Large intestine (tissue), 12 donors: ENCODE measurements at places on chromosomes 5 and 9. TPM values are rescaled to one million over a fixed set of nuclear protein-coding genes. Genes with fewer than 3 reads are reported as not detected.

PCDHAC1 gene
- polyA plus RNA-seq: 1.2 TPM

TSC1 gene
- 45.6 TPM for polyA plus RNA-seq

JAKMIP2 gene
- 3.1 TPM for polyA plus RNA-seq

DNA sequence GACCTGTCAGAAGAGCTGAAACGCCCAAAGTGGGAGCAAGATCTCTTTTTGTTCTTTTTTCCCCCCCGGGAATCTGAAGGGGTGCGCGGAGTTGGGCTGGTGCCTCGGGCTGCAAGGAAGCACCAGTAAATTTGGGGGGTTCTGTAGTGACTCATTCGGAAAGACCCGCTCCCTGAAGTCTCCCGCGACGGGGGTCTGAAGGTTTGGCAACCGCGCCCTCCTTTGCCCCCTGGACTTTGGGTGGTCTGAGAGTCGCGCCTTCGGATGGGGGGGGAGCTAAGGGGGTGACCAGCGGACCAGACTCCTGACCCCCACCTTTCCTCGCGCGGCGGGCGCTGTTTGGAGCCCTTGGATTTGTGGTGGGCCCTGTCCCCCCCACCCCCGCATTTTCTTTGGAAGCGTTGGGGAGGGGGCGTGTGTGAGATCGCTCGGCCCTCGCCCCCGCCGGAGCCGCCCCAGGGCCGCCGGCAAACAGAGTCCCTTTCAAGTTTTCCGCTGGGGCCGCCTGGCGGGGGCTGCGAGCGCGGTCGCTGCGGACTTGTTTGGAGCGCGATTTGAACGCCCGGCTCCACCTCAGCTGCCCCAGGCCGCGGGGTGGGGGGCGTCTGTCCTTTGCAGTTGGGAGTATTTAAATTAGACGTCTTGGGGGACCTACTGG, 2.0 kb downstream of the CXXC5 start:
- DNase-seq: peak; percentile 56

PIP5KL1 gene
- 0.79 TPM for polyA plus RNA-seq

- no peak for DNase-seq
Observed at GRCh38 chr5:85000671-85001070, 616.0 kb upstream of the EDIL3 start.

DNA sequence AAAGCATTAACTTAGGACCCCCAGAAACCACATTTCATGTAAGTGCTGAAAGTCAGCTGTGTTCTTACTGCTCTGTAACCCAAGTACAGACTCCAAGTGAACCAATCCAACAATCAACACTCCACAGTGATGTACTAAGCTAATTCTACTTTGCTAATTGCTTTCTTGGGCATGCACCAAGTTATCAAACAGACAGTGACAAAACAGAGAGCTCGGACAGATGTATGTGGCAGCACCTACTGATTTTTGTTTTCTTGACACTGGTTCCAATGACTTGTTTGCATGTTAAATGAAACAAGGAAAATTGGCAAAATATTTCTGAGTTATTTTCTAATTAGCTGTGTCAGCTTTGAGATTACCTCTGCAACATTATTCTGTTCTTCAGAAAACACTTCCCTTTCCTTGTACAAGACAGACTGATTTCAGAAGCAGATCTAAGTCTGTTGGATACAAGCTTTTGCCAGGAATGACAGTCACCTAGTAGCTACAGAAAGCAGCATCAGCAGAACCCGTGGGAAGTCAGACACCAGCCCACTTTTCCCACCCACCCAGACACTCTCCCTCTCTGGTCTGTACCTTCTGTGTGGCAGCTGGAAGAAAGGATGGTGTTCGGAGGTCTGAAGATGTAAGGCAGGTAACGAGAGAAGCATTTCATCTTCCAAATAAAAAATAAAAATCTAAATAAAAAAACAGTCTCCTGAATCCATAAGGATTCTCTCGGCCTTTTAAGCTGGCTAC, 176.7 kb upstream of the PPP2R2B start:
- DNase-seq: no peak

DNA sequence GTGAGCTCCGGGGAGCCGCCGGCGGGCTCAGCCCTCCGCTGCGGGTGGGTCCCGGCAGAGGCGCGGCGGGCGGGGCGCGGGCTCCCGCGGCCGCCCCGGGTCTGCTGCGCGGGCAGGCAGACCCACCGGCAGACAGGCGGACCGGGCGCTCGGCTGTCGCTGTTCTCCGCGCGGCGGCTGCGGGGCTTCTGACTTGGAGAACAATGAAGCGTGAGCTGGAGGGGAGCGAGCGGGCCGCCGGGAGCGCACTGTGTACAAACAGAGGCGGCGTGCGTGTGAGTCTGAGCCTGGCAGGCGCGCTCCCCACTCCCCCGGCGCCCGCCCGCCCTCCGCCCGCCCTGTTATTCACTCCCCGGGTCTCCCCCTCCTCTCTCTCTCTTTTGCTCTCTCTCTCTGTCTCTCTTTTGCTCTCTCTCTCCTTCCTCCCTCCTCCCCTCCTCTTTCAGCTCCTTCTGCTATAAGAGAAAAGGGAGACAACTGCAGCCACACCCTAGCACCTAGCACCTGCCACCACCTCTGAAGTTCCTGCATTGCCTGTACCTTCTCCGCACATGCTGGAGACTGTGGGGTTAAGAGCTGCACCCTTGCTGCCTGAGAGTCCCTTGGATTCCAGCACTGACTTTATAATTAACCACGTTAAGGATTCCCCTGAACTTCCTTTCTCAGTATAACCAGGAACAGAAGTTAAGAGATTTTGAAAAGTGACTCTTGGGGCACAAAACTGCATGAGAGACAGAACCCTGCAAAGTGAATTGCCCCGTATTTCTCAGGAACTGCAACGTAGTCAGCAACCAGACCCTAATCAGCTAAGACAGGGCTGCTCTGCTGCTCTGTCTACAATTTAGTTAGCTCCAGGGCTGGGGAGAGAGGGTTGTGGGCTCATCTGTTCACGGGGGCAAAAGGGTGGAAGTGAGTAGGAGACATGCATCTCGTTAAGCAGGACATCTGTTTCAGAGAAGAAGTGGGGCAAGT, at the start of gene EDIL3:
Gene EDIL3 (minus strand): TSS at position 277 of the 972 bp plus-strand sequence. CDS start 506 bp downstream, outside the sequence.
- DNase-seq: peak; percentile 21

MCIDAS gene
- not detected for polyA plus RNA-seq

GRCh38 chr5:172373680-172374079, 80.6 kb downstream of the SH3PXD2B start:
- no peak for DNase-seq

DNA sequence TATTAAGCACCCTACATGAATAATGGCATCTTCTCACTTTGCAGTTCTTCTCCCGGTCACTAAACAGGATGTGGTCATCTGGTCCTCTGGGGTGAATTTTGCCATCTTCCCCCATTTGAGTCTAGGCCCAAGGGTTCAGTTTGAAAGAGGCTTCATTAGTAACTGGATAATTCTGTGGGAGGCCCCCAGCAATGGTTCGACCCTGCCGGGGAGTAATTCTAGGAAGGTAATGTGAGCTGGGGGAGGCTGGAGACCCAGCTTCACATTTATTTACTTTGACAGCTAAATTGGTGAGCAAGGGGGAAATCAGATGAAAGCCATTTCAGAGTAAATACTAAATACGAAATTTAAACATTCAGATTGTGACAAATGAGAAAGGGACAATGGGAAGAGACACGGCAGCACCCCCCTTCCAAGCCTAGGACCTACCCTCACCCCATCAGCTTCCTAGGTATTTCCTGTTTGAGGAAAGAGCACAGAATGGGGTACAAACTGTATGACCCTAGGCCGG, 4.1 kb upstream of the LHX6 start:
- DNase-seq: no peak

- DNase-seq: no peak
Observed at GRCh38 chr5:135880278-135880677, 15.4 kb downstream of the IL9 start.

EGR1 gene
- 371 TPM for polyA plus RNA-seq

DNA sequence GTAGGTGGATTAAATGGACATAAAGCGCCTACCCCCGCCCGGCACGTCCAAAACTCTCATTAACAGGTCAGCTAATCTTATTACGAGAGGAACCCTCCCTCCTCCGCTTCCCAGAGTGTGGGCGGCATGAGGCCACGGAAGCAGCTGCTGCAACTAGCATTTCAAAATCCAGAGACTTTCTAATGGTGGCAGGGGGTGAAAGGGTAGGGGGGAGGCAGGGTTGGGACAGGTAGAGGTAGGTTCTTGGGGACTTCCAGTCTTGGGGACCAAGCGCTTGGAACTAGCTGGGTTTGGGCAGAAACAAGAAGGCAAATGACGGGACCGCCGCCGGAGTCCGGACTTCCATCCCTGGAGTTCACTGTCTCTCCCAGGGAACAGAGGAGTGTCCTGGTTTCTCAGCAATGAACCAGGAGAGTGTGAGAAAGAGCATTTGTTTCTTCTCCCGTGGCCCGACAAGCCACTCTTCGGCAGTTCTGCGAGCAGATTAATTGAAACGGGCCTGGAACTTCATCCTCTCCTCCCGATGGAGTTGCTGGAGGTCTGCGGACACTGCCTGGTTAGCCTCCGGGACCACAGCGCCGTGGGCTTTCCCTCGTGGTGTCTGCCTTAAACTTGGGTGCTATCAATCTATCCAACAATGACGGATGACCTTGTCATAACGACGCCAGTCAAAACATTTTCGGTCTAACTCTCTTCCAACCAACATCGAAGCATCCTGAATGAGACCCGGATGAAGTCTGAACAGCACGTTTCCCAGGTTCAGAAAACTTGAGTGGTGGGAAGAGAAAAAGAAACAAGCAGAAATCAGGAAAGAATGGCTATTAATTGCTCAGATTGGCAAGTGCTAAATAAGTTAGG, 1.6 kb upstream of the PRDM6 start:
- no peak for DNase-seq

- DNase-seq: no peak
Observed at GRCh38 chr5:172458976-172459782, 4.9 kb upstream of the SH3PXD2B start.
